Thymus (tissue), 14 donors: ENCODE measurements at places on chromosomes 12 and 14.

GRCh38 chr12:129941618-129942017, 37.8 kb upstream of the TMEM132D start:
- no peaks in the 10 kb centered on the region for H3K27me3 ChIP-seq
- H3K36me3 ChIP-seq, result no peaks in the 10 kb centered on the region
- H3K27ac ChIP-seq, result no peak overlapping the region
- no peak overlapping the region for H3K4me3 ChIP-seq

GRCh38 chr12:22271023-22271422, 63.5 kb downstream of the ST8SIA1 start:
- H3K36me3 ChIP-seq, result no peaks in the 10 kb centered on the region
- H3K4me3 ChIP-seq, result no peak overlapping the region
- DNase-seq, result no peak

- H3K4me3 ChIP-seq, result no peak overlapping the region
- H3K4me1 ChIP-seq, result no peaks in the 10 kb centered on the region
- no peak overlapping the region for H3K27ac ChIP-seq
- H3K27me3 ChIP-seq, result no peaks in the 10 kb centered on the region
Measured at GRCh38 chr12:30135776-30136175, 352.0 kb upstream of the TMTC1 start.

DNA sequence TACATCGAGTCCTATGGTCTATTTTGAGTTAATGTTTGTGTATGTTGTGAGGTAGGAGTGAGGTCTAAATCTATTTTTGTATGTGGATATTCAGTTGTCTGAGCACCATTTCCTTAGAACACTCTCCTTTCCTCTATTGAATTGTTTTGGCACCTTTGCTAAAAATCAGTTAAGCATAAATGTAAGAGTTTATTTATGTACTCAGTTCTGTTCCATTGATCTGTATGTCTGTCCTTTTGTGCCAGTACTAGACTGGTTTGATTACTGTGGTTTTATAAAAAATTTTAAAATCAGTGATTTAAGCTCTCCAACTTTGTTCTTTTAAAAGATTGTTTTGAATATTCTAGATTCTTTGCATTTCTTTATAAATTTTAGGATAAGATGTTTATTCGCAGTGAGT, 70.1 kb upstream of the PCNX4 start:
- no peak overlapping the region for H3K27ac ChIP-seq
- H3K4me1 ChIP-seq, result no peaks in the 10 kb centered on the region
- no peak for DNase-seq
- no peak overlapping the region for H3K4me3 ChIP-seq
